Chondrocyte (in vitro differentiated cells): ENCODE measurements at places on chromosomes 11 and 22. TPM values are rescaled to one million over a fixed set of nuclear protein-coding genes. Genes with fewer than 3 reads are reported as not detected.
A peak's percentile ranks its signal among the peaks of the same experiment; 100 is the strongest.

GRCh38 chr11:108142304-108142703, 20.9 kb downstream of the ACAT1 start:
- DNase-seq, result no peak

DNA sequence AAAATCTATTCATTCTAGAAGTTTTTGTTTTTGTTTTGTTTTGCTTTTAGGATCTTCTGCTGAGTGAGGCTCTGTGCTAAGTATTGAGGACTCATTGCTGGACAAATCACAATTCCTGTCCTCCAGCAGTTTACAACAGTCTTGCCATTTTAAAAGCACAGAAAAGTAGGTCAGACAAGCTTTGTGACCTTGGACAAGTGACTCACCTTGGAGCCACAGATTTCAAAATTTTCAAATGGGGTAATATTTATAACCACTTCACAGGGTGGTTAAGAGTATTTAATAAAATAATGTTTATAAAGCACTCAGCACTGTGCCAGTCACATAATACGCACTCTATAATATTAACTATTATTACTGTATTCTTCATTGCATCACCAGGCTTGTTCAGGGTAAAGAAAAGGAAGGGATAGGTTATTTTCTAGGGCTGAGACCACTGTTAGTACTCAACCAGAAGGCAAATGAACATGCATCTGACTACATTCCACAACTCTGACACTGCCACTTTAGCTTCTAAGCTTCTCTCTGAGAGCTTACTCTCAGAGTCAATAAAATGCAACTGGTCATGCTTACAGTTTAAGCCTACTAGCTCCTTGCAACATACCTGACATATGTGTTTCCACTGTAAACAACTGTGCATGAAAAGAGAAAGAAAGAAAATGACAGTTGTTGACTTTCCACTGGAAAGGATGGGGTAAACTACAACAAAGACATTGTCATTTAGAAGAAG, 63.2 kb upstream of the FIBIN start:
- no peak for DNase-seq

DNA sequence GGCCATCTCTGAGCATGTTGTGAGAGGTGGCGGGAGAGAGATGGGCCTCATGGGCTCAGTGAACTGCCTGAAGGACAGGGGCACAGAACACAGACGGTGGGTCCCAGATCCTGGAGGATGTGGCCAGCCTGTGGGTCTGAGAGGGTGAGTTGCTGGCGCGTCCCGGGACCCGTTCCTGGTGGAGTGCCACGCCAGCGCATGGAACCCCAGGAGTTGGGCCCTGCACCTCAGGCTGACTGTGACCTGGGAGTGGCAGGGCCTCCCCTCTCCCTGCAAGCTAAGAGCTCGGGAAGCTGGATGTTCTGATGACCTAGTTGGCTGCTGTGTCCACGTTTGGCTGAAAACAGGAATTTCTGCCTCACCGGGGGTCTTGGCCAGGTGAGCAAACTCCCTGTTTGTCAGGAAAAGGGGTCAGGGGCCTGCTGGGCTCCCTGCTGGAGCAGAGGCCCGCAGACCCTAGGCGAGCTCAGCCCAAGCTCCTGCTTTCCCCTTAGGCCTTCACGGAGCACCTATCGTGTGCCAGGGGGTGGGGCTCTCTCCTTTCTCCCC, 15.0 kb downstream of the LRRC32 start:
- DNase-seq, result peak; percentile 72

GRCh38 chr11:128318856-128319474, 268.4 kb downstream of the ETS1 start:
- no peak for DNase-seq

- no peak for DNase-seq
Measured at GRCh38 chr22:20141186-20142077, 9.4 kb downstream of the CCDC188 start.

- no peak for DNase-seq
Measured at GRCh38 chr11:63916837-63917691, at the start of gene RCOR2. TSS of gene RCOR2 (minus strand) at chr11:63917164. CDS start at chr11:63916456, 708 bp downstream.

- DNase-seq, result no peak
Measured at GRCh38 chr22:35648066-35649025, at the start of gene APOL6. TSS of gene APOL6 (plus strand) at chr22:35648446. CDS start at chr22:35656426, 7,980 bp downstream.

- DNase-seq, result no peak
Measured at GRCh38 chr22:20793748-20794649, 20.1 kb downstream of the SERPIND1 start.

DNA sequence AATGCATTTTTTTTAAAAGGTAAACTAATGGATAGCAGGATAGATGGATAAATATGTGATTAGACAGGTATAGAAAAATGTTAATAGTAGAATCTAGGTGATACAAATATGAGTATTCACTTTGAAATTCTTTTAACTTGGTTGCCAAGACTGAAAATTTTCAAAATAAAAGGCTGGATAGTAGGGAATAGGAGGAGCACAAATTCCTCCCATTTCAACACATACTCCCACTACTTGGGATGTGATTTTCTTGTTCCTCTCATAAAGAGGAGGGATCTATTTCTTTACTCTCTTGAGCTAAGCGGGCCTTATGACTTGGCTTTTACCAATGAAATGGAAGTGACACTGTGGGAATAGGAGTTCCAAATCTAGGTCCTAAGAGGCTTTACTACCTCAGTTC, 35.9 kb downstream of the PIK3C2A start:
- no peak for DNase-seq

GRCh38 chr11:18144243-18144642, 11.9 kb downstream of the MRGPRX3 start:
- DNase-seq, result no peak

GRCh38 chr11:68403831-68404230, 56.7 kb upstream of the PPP6R3 start:
- DNase-seq, result no peak

Gene TRIM64C
- not detected in 3 replicates for total RNA-seq

Gene DEPDC7
- total RNA-seq, result 4.1 to 5.0 TPM (median 4.7 TPM) in 3 replicates
